ENCODE measurements at places on chromosomes 1 and 21. TPM values are rescaled to one million over a fixed set of nuclear protein-coding genes. Genes with fewer than 3 reads are reported as not detected.

C1orf226 gene
- total RNA-seq, result 14.0 TPM

CDK18 gene
- total RNA-seq, result 3.7 TPM

ALPL gene
- 3.5 TPM for total RNA-seq

INAVA gene
- 67.4 TPM for total RNA-seq

HORMAD1 gene
- 37.1 TPM for total RNA-seq

SPATA21 gene
- total RNA-seq, result not detected

CD1D gene
- total RNA-seq, result not detected

LCE3E gene
- total RNA-seq, result not detected

SIK1 gene
- 93.4 TPM for total RNA-seq

FHAD1 gene
- not detected for total RNA-seq

TFB2M gene
- total RNA-seq, result 13.3 TPM

FCAMR gene
- 0.37 TPM for total RNA-seq

KRTAP19-5 gene
- total RNA-seq, result not detected

MROH7 gene
- total RNA-seq, result 24.1 TPM

Measured in stomach (tissue), 19 donors.